COLO829 (cell line): ENCODE measurements at places on chromosomes 2 and 18.
A peak's percentile ranks its signal among the peaks of the same experiment; 100 is the strongest.

DNA sequence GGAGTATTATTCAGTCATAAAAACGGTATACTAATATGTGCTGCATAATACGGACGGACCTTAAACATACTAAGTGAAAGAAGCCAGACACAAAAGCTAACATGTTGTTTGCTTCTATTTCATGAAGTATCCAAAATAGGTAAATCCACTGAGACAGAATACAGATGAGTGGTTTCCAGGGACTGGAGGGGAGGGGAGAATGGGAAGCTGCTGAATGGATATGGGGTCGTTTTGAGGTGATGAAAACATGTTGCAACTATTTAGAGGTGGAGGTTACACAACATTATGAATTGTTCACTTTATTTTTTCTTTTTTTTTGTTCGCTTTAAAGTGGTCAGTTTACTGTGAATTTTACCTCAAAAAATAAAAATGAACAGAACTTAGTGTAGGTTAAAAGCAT lies 52.9 kb downstream of the RAB10 start:
- no peak for DNase-seq

GRCh38 chr2:17257189-17257909 lies 260.9 kb downstream of the RAD51AP2 start:
- DNase-seq = peak; percentile 8

- DNase-seq = no peak
Observed at GRCh38 chr18:33356735-33357134, 83.8 kb downstream of the CCDC178 start.

GRCh38 chr18:45670281-45670962 lies 53.6 kb upstream of the SLC14A1 start:
- no peak for DNase-seq

DNA sequence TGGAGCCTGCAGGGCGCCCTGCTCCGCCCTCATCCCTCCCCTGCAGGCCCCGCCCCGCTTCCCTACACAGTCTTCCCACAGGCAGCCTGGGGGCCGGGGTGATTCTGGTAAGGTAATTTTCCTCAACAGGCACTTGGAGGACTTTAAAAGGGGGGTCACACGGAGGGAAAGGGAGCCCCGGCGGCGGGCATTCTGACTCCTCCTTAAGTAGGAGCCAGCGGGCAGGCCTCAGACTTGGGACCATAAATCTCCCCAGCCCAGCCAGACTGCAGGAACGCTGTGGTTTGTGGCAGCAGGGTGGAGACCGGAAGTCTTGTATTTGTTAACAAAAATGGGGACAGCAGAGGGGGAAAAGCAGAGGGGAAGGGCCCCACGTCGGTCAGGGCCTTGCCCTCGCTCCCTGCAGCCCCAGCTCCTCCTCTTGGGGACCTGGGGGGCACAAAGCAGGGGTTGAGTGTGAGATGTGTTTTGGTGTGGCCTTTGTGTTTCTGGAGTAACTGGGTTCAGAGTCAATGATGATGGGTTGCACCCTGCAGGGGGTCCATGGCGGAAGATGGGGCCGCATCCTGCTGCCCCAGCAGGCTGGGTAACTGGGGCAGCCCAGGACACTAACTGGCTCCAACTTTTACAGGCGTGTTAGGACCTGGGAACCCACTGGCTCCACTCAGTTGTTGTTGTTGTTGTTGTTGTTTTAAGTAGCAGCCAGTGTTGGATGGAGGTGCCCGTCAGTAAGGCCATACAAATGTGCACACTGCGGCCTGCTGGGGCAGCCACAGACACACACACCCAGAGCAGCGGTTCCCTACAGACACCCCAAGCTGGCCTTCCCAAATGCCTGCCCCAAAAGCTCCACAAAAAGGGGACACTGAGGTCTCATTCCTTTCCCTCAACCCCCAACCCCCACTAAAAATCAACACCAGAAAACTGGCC lies 27.7 kb downstream of the SMAD7 start:
- DNase-seq = peak; percentile 54

GRCh38 chr2:217899231-217900009 lies 103.4 kb downstream of the TNS1 start:
- peak; percentile 36 for DNase-seq

GRCh38 chr2:155315768-155316167 lies 617.3 kb downstream of the KCNJ3 start:
- DNase-seq = no peak

GRCh38 chr2:151783133-151783520 lies 45.1 kb downstream of the ARL5A start:
- DNase-seq = no peak

DNA sequence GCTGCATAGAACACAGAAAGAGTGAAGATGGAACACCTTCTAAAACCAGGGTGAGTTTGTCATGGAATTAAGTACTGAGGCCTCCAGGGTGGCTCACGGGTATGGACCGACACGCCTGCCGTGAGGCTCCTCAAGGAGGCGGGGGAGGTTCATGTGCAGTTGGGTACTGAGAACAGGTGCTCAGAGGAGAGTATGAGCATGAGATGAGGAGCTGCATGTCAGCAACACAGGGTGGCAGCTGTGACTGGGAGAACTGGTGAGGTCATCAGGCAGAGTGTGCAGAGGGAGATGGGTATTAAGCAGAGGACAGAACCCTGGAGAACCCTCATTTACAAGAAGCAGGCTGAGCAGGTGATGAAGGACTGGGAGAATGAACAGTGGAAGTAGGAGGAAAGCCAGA lies 63.2 kb upstream of the KLHL29 start:
- no peak for DNase-seq

DNA sequence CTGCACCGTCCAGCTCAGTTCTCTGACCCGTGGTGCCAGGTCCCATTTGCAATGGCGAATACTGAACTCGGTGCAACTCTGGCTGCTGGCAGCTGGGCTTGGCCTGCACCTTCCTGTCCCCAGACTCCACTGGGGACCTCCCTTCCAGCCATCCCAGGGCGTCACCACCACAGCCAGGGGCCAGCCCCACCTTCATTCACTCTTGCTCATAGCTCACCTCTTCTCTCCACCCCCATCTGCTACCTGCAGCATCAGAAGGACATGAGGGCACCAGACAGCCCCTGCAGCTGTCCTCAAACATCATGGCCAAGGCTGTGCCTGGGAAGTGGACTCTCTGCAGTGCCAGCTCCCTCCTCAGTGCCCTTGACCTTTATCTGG lies 16.2 kb upstream of the ALPI start:
- no peak for DNase-seq

DNA sequence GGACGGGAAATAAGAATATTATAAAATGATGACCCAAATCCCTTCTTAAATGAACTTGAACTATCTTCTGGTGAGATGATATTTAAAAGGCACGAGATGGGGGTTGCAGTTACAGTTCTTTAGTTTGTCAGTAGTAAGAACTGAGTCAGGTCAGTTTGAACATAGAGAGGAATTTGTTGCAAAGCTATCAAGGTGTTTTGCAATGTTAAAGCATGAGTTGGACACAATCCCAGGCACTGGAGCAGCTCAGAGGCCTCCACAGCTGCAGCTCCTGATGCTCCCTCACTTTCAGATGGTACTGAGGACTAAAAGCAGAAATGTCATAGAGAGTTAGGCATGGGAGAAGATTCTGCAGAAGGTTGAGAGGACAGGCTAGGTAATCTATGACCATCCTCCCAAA lies 236.0 kb downstream of the BCL2 start:
- DNase-seq = no peak

DNA sequence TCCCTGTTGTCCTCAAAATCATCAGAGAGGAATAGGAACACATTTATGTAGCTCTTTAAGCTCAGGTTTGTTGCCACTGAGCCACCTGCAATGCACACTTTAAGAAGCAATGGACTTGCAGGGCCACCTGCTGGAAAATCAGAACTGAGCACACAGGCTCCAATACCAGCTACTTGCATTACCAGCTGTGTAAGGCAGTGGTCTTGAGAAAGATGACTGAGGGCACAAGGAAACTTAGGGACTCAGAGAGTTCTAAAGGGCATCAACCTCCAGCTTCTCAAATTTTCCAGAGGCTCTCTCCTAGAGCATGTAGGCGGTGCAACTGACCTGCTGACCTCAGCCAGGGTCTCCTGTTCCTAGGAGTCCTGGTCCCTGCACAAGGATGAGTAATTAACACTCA lies 2.5 kb upstream of the CNDP2 start:
- DNase-seq = no peak

- peak; percentile 32 for DNase-seq
Observed at GRCh38 chr2:145919477-145919876, 1399.6 kb upstream of the ZEB2 start.

GRCh38 chr2:66582987-66583880 lies 148.3 kb downstream of the MEIS1 start:
- no peak for DNase-seq

GRCh38 chr2:220646424-220646823 lies 925.7 kb downstream of the EPHA4 start:
- DNase-seq = no peak

DNA sequence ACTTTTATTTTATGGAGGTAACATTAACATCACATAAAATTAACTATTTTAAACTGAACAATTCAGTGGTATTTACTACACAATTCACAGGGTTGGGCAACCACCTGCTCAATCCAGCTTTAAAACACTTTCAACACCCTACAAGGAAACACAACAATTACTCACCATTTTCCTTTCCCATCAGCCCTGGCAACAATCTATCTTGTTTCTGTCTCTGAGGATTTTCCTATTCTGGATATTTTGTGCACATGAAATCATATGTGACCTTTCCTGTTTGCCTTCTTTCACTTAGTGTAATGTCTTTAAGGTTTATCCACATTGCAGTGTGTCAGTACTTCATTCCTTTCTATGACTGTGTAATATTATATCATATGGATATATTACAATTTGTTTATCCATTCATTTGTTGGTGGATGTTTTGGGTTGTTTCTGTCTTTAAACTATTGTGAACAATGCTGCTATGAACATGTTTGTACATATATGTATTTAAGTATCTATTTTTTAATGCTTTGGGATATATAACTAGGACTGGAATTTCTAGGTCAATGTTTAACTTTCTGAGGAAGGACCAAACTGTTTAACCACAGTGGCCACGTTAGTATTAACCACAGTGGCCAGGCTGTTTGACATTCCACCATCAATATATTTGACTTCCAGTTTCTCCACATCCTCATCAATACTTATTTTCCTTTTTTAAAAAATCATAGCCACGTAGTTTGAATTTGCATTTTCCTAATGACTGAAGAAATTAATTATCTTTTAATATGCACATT lies 72.4 kb upstream of the KIF5C start:
- no peak for DNase-seq

DNA sequence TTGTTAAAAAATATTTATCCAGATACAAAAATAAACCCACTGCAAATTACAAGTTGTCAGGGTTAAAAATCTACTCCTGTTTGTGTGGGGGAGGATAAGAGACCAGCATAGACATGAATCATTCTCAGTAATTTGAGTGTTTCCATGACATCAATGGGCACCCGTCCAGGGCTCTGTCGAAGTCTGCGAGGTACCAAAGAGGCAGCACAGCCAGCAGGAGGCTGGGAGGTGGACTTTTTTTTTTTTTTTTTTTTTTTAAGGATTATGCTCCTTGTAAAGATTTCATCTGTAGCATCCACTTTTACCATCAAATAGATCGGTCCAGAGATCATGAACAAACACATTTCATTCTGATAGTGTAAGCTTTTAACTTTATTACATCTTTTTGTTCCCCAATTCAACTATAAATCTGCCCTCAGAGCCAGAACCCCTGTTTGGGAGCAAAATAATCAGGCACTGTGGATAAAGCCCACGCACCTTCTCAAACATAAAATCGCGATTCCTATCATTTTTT lies 182.0 kb downstream of the TCF4 start:
- peak; percentile 41 for DNase-seq

GRCh38 chr2:37570773-37571586 lies 100.5 kb downstream of the CDC42EP3 start:
- no peak for DNase-seq

GRCh38 chr2:61581716-61582115 lies 43.6 kb upstream of the XPO1 start:
- no peak for DNase-seq

DNA sequence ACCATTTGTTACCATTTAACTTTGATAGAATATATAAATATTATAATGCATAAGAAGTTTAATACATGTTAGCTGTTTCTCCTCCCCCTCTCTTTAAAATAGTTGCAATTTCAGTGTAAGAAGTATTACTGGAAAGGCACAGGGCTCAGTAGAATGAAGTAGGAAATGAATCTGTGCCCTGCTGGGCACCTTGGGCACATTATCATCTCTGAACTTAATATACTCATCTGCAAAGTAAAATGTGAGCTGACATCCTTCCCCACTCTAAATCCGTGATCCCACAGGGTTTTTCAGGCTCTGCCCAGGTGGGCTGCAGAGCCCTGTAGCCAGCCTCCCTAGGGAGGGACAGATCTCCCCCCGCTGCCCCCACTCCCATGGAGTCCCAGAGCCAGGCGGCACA lies 56.8 kb downstream of the DPP4 start:
- DNase-seq = no peak

- DNase-seq = no peak
Observed at GRCh38 chr2:62567669-62568068, 61.7 kb upstream of the TMEM17 start.

DNA sequence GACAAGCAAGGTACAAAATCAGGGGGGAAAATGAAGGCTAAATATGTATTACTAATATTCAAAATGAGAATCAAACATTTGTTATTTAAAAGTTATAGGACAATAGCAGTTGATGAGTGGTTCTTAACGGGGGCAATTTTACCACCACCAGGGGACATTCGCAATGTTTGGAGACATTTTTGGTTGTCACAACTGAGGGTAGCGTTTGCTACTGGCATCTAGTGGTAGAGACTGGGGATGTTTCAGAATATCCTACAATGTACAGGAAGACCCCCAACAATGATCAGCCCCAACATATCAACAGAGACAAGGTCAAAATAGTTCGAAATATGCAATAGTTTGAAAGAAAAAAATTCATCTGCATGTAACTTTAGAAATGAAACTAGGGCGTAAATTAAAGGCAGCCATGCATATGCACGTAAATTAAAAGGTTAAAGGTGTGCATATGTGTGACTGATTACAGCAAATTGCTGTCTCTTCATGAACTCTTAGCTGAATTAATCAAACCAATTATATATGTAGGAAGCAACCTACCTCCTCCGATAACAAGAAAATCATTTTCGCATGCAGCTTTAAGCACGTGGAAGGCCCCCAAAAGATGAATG lies 61.2 kb upstream of the CUL3 start:
- DNase-seq = no peak

DNA sequence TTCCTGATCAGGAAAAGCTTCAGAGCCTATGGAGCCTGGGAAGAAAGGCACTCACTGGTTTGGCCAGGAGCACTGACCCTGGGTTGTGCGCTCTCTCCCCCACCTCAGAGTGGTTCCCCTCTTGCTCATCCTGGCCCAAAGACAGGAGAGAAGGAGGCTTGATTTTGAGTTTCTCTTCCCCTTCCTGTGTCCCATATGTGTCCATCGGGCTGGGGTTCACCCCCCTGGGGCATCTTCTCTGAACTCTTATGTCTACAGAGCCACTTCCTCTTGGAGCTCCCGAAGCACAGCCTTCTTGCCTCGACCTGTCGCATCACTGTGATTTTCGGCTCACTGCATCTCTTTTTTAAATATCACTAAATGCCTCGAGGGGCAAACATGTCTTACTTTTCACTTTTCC lies 692.3 kb downstream of the RNF144A start:
- no peak for DNase-seq

- DNase-seq = no peak
Observed at GRCh38 chr2:84856787-84857186, 24.1 kb downstream of the TRABD2A start.
